ENCODE measurements at places on chromosomes 3 and 15.

GRCh38 chr15:71549091-71549490, 261.3 kb upstream of the NR2E3 start:
- no peak for DNase-seq

DNA sequence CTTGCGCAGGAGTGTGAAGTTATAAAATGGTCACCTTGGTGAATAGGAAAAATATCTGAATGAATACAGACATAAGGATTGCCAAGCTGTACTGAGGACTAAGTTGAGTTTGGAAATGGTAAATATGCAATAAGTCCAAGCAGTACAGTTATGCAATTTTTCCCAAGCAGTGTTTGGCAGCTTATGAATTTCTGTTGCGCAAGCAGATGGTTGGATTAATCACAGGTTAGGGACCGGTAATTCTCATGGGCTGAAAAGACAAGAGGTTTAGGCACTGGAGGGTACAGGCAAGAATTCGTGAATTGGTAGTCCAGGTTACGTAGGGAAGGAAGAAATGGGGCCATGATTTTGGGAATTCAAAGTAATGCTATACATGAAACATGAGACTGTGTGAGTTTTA, 210.3 kb downstream of the RAP2B start:
- no peak for DNase-seq

DNA sequence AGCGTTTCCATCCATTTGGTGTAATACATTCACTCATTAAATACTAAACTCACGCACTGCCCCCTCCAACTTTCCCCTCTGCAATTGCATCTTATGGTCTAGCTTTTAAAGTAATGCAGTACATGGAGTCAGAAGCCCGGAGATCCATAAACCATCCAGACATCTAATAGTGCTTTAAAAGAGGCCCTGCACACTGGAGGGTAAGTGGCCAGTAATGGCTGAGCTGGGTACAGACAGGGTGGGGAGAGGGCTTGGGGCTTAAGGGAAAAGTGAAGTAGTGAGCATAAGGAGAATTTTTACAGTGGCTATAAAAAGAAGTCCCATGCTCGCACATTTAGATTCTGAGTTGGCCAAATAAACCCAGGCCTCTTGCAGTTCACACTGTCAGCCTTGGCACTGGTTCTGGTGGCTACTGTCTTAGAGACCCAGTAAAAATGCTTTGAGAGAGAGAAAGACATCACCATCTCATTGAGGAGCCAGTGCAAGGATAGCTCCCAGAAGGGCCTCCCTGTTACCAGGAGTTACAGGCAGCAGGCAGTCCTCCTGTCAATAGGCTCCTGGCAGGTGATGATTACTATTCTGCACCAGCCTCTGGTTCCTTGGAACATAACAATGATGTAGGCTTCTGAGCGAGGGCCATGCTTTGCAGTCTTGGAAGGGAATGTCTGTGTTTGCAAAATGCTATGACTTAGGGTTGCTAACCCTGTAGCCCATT, 112.6 kb upstream of the NEO1 start:
- no peak for DNase-seq

DNA sequence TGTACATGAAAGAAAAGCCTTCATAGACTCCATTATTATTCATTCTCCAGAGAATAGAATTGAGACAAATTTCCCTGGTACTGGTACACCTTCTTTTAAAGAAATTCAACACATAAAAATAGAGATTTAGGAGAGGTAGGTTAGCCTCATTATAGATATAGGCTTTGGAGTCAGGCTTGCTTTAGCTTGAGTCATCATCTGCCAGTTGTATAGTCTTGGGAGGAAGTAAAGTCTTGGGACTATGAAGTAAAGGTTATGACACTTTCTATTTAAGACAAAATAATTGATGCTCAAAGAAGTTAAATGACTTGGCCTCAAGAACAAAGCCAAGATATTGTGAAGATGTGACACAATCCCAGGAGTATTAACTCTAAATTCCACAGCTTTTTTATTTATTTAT, 4.3 kb downstream of the HRG start:
- no peak for DNase-seq

DNA sequence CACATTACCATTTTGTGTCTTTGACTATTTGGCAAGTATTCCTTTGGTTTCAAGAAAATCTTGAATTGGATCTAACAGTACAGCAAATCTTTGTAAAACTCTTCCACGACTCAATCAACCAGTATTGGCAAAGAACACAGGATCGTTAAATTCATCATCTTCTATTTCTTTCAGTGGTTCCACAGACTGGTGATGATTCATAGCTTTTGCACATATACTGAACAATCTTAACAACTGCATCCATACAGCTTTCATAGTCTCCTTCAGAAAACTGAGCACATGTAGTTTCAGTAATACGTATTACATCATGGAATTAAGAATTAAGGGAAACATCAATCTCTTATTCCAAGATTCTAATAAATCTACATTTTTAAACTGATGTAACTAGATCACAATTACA, 91.6 kb upstream of the LIPC start:
- DNase-seq = no peak

GRCh38 chr3:107643038-107643883, 120.5 kb downstream of the BBX start:
- DNase-seq = no peak

DNA sequence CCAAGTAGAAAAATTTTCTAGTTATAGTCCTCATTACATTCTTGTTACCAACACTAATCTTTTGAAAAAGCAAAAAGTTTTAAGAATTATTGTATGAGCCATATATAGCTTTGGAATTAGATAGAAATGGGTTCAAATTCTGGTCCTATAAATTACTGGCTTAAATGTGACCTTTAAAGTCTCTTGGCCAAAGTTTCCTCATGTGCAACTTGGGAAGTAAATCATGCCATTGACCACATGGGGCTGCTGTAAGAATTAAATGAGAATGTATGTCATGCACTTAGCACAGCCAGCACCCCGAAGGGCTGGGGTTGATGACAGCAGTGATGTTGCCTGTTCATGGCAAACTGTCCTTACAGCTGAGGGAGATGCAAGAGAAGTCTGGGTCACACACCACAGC, 108.3 kb downstream of the TOP2B start:
- no peak for DNase-seq

DNA sequence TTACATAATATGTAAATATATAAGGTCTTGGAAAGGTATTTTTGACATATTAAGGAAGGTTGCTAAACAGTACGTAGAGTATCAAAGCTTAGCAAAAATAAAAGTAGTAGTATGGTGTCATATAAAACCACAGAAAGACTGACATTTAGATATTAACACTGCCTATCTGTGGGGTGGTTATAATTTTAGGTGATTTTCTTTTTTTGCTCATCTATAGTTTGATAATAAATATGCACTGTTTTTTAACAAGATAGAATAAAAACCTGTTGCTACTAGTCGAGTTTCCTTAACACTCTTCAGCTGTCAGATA, 40.7 kb downstream of the ETV5 start:
- DNase-seq = no peak

DNA sequence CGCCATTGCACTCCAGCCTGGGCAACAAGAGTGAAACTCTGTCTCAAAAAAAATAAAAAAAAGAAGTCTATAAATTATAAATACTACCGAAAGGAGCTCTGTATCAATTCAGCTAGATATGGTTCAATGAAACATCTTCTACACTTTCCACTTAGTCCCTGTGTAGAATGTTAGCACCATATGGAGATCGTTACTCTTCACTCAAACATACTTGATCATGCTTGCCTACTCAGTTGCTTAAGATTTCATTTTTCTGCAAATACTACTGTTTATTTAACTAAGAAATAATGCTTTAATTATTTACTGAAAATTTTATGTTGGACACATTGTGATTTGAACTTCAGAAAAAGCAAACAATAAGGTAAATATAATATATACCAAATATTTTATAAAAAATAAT, 17.1 kb upstream of the NANOGP8 start:
- DNase-seq = no peak

DNA sequence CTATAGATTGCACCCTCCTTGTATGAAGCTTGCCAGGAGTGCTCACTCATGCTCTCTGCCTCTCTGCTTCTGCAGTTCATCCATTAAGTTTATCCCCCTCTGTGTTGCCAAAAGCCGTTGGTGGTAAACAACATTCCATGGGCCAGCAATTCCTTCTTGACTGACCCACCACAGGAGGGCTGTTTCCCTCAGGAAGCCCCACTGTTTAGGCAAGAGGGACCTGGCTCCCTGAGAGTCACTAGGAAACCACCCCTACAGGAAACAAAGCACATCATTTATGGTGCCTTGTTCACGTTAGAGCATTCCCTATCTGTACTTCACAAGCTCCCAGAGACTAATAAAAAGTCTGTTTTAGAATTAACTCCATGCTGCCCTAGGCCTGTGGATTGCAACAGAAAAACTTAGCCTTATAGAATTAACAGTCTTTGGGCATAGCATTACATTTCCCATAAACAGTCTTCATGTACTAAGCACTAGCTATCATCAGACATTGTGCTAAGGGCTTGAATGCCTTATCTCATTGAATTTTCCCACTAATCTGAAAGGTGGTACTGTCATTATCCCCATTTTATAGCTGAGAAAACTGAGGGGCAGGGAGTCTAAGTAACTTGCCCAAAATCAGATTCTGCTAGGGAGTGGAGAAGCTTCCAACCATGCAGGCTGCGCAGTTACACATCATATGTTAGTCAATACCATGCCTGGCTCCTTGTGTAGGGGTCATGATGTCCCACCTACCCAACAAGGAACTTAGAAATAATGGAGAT, 149.9 kb downstream of the SHQ1 start:
- no peak for DNase-seq

GRCh38 chr3:19734453-19734852, 199.6 kb downstream of the EFHB start:
- no peak for DNase-seq

DNA sequence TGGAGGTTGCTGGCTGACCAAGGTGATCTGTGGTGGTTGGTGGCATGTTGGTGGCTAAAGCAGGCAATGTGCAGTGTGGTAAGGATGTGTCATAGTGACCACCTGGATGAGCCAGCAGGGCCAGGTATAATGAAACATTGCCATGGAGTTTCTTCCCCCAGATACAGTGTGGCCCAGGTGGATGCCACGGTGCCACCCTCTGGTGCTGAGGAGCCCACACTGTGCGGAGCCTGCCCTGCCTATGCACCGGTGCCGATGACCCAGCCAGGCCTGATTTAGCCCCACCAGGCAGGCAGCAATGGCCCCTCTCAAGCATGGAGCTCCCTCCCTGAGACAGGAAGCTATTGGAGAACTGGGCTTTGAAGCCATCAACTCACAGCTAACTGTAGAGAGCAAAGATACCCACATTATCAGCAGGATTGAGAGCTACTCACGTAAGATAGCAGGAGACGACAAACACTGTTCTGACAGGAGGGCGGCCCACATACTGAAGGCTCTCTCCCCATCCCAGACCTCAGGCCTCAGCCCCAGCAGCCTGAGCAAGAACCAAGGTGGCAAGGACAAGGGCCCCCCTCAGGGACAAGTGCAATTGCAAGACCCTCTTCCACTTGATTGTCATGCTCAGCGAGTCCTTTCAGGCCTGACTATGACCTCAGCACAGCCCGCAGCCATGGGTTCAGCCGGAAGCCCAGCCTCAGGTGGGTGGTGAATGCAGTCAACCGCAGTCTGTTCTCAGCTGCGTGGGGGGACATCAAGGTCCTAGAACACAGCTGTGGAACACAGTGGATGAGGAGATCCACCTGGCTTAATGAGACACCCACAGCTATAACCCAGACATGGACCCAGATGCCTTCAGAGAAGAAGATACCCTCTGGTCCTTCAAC, 82.8 kb upstream of the CDV3 start:
- DNase-seq = peak; percentile 66

DNA sequence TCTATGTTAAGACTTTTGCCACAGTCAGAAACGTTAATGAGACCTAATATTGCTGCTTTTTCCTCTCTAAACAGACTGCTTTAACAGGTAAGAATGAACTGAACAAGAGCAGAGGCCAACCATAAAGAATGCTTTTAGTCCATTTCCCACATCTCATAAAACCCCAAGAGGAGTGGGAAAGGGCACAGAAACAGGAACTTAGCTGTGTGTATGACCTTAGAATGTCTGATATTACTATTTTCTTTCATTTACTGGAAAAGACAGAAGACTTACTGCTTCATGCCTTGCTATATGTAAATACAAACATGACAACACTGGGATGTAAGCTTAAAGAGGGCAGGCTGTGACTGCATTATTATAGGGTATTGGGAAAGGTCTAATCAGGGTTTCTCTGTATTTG, 115.0 kb downstream of the ISL2 start:
- no peak for DNase-seq

- DNase-seq = no peak
These were observed 158.6 kb upstream of the NR2F2 start for GRCh38 chr15:96171853-96172296.

- no peak for DNase-seq
These were observed 482.8 kb upstream of the NAALADL2 start for GRCh38 chr3:174376346-174376745.

DNA sequence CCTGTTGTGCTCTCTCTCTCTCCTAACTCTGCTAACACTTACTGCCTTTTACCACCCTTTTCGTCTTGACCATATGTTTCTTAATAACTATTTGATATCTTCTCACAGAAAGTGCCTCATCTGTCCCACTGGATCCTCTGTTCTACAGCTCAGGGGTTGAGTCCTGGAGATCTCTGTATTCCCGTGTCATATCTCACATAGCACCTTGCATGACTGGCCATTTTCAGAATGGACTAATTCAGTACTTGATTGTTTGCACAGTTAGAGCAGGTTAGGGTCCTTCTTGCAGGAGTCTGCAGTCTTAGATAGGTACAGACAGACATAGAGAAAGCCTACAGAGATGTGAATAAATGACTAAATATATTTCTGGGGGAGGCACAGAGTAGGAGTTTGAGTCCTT, 20.9 kb downstream of the HACD3 start:
- no peak for DNase-seq

DNA sequence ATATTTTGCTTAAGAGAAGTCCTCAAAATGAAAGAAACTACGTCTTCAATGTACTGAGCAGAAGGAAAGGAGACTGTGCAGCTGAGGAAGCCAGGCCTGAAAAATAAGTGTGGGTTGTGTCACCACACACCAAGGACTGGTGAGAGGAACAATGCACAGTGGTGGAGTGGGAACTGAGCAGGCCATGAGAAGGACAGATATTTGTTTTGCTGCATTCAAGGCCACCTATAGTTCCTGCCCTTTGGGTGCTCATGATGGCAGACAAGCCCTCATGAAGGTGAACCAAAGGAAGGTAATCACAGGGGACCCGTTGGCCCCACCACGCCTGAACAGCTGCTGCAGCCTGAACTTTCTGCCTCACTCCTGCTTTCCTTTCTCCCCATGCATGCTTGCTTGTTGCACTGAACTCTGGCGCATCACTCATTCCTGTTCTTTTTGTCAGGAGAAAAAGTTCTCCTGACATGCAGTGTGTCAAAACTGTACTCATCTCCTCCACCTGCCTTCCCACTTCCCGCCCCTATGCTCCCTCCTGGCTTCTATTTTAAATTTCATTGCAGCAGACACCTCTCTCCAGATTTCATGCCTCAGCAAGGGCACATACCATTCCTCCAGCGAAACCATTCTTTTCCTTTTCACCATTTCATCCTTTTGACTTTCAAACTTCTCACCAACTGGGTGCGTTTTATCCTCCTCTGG, 2.2 kb upstream of the RNF7 start:
- DNase-seq = no peak

GRCh38 chr3:58167431-58168351, 43.1 kb downstream of the DNASE1L3 start:
- DNase-seq = peak; percentile 80

All from stimulated activated CD4-positive, alpha-beta T cell treated with anti-CD3 and anti-CD28 coated beads, Interleukin-2, amount 100 ng/mL, for 24 hours (primary cell).